Endothelial cell of umbilical vein (primary cell): ENCODE measurements at places on chromosomes 2 and 18.

DNA sequence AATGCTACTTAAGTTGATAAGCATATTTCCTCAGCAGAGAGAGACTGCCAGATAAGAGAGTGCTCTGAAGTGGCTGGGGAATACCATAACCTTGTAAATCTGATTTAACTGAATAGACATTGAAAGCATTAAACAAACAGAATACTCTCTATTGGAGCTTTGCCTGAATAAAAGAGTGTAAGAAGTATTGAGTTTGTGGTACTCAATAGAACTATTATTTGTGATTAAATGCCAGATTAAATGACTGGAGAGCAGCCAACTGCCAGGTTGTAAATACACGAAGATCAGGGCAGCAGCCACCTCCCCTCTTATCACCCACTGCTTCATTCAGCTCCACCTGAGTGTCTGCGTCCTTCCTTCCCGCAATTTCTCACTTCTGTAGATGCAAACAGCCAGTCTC lies 373.6 kb downstream of the DCDC2C start:
- no peak for DNase-seq

DNA sequence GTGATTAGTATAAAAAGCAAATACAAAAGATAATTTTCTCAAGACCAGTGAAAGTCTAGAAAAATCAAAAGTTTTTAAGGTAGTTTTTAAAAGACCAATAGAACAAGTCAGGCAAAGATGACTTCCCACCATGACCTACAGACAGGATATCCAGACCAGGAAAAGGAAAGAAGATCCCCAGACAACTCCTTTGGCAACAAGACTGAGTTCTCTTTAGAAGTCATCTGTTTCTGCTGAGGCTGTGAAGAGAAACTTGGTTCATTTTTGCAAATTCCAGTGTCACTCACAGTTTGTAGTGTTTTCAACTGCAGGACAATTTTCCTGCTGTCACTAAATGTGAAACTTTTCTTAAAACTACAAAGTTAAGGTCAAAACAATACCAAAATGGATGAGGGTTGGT lies 240.9 kb upstream of the SIX2 start:
- DNase-seq, result no peak

GRCh38 chr18:61435064-61435652 lies 101.9 kb downstream of the CDH20 start:
- DNase-seq, result peak; percentile 36

DNA sequence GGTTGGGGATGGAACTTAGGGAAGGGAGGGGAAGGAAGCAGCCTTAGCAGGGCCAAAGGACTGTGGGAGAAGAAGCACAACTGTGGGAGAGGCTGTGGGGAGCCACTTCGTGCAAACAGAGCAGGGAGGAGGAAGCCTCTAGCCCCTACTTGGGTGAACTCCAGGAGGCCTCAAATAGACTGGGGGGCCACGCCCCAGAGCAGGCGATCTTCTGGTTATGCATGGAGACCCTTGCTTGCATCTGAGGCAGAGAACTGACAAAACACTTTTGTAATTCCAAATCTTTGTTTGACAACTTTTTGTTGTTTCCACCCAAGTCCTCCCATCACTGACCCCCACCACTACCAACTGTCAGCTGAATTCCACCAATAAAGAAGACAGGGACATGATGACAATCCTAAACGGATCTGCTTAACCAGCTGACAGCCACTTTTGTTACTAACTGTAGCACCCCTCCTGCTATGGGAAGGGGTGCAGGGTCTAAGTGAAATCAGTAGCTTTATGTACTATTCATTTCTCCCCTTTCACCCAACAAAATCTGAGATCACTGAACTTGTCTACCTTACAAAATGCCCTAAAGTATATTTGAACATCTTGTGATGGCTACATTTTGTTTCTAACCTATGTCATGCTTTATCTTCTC lies 80.5 kb upstream of the CPO start:
- no peak for DNase-seq

DNA sequence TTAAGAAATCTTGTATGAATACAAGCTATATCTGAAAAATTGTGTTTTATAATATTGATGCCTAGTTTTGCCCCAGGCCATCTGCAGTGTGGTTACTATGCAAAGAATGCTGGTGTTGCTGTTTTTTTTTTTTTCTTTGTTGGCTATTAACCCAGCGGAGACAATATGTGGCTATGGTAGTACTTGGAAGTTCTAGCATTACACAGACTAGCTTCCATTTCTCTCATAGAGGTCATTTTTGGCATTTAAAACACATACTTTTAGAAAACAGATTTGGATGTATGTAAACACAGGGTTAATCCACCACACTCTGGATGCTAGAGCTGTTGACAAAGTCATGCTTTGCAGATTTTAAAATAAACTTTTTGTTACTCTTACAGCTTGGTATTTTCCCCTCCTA lies 209.8 kb downstream of the NEDD4L start:
- DNase-seq, result no peak

DNA sequence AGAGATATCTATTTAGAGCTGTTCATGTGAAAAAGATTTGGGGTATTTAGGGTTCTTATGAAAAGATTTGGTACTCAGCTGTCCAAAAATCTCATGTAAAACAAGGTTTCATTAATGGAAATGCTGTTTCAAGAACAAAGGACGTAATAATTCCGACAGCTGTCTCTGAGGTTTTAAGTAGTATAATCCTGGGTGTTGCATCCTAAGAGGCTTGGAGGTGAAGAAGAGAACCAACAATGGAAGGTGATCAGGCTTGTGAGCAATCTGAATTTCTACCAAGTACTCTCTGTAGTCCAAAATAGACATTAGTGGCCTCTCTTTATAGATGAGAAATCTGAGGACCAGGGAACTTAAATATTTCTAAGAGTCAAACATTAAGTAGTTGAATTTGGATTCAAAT lies 205.1 kb downstream of the BABAM2 start:
- no peak for DNase-seq

GRCh38 chr18:377088-377487 lies 109.2 kb upstream of the THOC1 start:
- DNase-seq, result no peak

DNA sequence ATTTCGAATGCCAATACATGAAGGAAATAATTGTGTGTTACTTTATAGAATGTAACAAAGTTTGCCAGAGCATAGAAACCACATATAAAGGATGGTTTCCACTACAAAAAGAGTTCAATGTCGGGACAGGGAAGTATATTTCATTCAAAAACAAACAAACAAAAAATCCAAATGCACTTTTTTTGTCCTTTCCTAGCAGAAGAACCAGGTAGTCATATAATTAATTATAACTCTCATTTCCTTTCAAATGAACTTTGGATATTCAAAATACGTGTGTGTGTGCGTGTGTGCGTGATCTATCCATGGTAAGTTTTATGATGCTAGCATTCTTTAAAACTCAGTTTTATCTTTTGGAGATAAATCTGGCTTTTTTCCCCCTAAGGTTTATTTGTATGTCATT lies 8.3 kb downstream of the FN1 start:
- DNase-seq, result no peak

DNA sequence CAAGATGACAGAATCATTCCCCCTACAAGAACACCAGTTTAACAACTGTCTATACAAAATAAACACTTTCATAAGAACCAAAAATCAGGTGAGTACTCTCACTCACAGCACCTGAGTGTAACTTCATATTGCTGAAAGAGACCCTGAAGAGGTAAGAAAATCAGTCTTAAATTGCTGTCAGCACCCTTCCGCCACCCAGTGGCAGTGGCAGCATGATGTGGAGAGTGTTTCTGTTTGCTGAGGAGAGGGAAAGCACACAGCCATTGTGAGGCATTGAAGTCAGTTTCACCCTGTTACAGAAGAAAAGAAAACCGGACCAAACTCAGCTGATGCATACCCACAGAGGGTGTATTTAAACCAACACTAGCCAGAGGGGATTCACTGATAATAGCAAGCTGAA lies 1240.8 kb upstream of the CRIM1 start:
- DNase-seq, result no peak

DNA sequence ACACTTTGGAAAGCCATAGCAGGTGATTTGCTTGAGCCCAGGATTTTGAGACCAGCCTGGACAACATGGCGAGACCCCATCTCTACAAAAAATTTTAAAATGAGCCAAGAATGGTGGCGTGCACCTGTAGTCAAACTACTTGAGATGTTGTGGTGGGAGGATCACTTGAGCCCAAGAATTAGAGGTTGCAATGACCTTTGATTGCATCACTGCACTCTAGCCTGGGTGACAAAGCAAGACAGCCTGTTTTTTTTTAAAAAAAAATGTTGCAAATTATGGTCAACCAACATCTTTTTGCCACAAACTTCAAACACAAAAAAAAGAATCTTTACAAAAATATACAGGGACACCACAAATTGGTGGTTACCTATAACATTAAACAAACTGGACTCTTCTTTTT lies 40.3 kb downstream of the MEX3C start:
- no peak for DNase-seq

GRCh38 chr2:160967523-160967922 lies 192.7 kb upstream of the TANK start:
- no peak for DNase-seq

GRCh38 chr2:46132996-46133395 lies 164.2 kb upstream of the EPAS1 start:
- DNase-seq, result no peak

DNA sequence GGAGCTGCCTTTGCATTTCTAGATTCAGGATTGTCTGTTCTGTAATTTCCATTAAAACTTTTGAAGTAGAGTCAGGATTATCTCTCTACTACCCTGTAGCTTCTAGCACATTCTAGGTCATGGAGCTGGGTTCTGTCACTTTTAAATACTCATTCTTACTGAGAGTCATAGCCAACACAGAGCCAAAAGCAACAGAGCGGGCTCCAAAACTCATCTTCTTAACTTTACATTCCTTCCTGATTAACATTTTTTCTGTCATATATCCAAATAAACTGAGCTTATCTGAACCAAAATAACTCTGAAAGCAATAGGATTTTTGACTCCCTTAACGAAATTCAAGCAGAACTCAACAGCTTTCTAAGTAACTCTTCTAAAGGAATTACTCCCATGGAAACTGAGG lies 12.9 kb downstream of the PREPL start:
- no peak for DNase-seq

DNA sequence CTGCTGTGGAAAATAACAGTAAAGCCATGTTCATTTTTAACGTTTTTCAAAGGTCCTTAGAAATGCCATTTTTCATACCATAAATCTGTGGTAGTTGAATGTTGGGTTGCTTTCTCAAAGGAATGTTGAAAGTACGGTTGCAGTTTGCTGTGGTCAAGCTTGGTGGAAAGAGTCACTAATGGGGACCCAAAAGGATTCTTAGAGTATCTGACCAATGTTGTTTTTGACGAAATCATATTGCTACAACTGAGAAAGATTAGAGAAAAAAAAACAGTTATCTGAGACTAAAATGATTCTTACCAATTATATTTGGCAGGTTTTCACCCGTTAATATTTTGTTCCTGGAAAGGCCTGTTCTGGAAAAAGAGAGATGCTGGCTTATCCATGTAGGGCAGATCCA lies 439.5 kb upstream of the ETAA1 start:
- no peak for DNase-seq

GRCh38 chr2:33000986-33001385 lies 54.2 kb downstream of the LTBP1 start:
- no peak for DNase-seq

- DNase-seq, result no peak
Measured at GRCh38 chr2:41966920-41967319, 80.9 kb upstream of the PKDCC start.

GRCh38 chr18:49757513-49758262 lies 55.6 kb downstream of the ACAA2 start:
- no peak for DNase-seq

- DNase-seq, result no peak
Measured at GRCh38 chr2:161170958-161171932, 11.0 kb downstream of the TANK start.

DNA sequence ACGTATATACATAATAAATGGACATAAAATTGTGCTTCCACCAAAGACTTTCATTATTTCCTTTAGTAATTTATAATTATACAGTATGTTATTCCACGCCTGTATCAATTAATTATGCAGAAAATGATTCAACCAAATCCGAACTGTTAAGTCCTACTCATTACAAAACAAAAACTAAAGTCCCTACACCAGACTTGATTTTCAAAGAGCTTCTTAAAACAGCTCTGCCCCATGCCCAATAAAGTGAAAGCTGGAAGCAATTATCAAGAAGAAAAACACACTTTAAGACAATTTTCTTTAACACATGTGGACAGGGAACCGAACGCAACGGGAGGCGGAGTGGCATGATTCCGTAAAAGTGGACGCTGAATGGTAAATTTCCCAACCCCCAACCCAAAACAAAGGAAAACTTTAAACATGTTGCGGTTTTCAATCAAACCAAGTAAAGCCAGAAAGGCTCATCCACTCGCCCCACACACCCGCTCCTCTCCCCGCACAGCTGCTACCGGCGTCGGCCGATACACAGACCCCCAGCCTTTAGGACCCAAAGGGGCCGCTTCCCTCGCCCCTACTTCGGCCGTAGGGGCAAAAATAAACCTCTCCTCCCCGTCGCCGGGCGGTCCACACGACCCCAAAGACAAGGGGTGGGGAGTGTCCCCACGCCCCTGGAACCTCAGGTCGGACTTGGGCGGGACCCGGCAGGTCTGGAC lies 705 bp downstream of the YES1 start:
- DNase-seq, result peak; percentile 41

- peak; percentile 84 for DNase-seq
Measured at GRCh38 chr2:112048887-112049286, 6.2 kb upstream of the TMEM87B start.

DNA sequence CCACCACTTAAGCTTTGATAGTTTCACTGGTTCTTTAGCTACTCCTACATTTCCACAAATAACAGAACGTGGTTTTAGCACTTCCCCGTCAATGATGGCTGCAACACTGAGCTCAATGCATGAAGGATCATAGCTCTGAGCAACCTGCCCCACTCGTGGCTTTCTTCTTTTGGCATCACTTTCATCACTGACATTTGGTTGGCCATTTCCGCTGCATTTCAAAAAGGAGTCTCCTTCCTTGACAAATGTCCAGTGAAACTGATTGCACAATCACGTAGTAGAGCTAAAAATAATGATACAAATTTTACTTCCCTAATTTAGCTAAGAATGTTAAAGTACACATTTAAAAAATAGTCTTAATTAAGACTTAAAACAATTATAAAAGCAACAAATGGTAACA lies 205.2 kb upstream of the HDAC4 start:
- DNase-seq, result no peak
